ENCODE measurements at places on chromosomes 16 and 17. TPM values are rescaled to one million over a fixed set of nuclear protein-coding genes. Genes with fewer than 3 reads are reported as not detected.

TNFSF12 gene
- 21.4 TPM for total RNA-seq

MYH13 gene
- total RNA-seq = under 0.01 TPM

CA5A gene
- total RNA-seq = not detected

GCGR gene
- not detected for total RNA-seq

RHBDL3 gene
- not detected for total RNA-seq

PERCC1 gene
- not detected for total RNA-seq

KRTAP1-1 gene
- total RNA-seq = not detected

TBC1D3I gene
- total RNA-seq = under 0.01 TPM

All from bronchus fibroblast of lung (primary cell).